ENCODE measurements at places on chromosomes 2 and 18.

- no peak for DNase-seq
These were observed 1661.9 kb upstream of the PIK3C3 start for GRCh38 chr18:40292985-40293710.

DNA sequence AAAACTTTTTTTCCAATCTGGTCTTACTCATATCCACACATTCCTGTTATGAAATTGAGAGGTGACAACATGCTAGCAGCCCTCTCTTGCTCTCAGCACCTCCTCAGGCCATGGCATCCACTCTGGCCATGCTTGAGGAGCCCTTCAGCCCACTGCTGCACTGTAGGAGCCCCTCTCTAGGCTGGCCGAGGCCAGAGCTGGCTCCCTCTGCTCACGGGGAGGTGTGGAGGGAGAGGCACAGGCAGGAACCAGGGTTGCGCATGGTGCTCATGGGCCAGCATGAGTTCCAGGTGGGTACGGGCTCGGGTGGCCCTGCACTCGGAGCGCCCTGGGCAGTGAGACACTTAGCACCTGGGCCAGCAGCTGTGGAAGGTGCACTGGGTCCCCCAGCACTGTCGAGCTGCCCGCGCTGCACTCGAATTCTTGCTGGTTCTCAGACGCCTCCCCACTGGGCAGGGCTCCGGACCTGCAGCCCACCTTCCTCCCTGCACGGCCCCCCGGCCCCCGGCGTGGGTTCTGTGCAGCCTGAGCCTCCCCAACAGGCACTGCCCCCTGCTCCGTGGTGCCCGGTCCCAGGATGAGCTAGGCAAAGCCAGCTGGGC is 1669.6 kb upstream of the CELF4 start:
- no peak for DNase-seq

- no peak for DNase-seq
These were observed 125.7 kb upstream of the FZD5 start for GRCh38 chr2:207895274-207895860.

DNA sequence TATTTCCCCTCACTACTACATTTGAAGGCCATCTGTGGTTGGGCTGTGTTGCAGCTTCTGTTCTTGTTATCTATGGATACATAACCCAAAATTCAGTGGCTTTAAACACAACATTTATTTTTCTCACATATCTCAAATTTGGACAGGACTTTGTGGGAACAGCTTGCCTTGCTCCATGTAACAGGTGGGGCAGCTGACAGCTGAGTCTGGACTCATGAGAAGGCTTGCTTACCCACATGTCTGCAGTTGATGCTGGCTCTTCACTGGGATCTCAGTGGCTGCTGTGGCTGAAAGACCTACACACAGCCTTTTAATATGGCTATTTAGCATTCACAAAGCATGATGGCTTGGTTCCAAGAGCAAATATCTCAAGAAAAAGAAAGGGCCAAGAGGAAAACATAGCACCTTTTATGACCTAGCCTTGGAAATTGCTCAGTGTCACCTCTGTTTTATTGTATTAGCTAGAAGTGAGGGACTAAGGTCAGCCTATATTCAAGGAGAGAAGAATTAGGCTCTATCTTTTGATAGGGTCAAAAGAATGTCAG is 296.8 kb upstream of the ZNF521 start:
- no peak for DNase-seq

GRCh38 chr2:176699098-176699497 is 429.9 kb downstream of the MTX2 start:
- DNase-seq: no peak

- no peak for DNase-seq
These were observed 850.7 kb downstream of the NRXN1 start for GRCh38 chr2:50181212-50181611.

- no peak for DNase-seq
These were observed 14.2 kb downstream of the PMS1 start for GRCh38 chr2:189798312-189799029.

- DNase-seq: no peak
These were observed 66.3 kb downstream of the RND3 start for GRCh38 chr2:150421126-150421651.

- no peak for DNase-seq
These were observed 265.2 kb downstream of the TFCP2L1 start for GRCh38 chr2:121019756-121020155.

DNA sequence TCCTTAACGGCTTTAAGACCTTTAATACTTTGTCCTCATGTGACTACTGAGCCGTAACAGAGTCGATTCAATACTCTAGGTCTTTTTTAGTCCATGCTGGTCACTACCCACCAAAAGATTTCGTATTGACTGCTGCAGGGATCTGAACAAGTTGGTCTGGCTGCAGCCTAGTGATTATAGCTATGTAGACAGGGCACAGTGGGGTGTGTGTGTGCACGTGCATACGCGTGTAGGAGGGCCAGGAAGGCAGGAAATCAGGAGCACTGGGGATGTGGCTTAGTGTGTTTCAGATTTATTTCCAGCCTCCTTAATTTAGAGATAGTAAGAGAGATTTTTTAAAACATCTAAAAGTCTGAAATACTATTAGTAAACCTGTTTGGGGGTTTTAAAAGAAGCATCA is 161.4 kb downstream of the MYO3B start:
- DNase-seq: no peak

GRCh38 chr2:217861334-217861877 is 141.4 kb downstream of the TNS1 start:
- no peak for DNase-seq

DNA sequence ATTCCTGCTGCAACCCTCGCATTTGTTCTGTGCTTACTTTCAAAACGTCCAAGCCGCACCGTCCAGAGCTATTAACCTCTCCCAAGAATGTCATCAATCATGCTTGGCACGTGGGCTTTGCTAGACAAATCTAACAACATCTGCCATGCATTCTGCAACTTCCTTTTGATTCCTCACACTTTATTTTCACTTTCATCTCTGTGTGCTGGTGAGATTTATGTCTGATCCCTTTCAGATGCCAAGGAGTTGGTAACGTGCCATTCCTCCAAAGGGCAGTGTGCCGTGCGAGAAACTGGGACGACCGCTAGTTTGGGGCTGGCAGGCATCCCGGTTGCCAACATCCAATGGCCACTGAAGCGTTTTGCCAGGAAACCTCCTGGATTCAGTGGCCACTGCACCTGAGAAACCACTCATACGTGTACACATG is 230.0 kb upstream of the PARD3B start:
- DNase-seq: no peak

- DNase-seq: no peak
These were observed 6.3 kb downstream of the PJVK start for GRCh38 chr2:178457390-178457886.

GRCh38 chr2:61619561-61619960 is 81.4 kb upstream of the XPO1 start:
- no peak for DNase-seq

GRCh38 chr2:195049372-195050031 is 607.5 kb upstream of the SLC39A10 start:
- DNase-seq: no peak

DNA sequence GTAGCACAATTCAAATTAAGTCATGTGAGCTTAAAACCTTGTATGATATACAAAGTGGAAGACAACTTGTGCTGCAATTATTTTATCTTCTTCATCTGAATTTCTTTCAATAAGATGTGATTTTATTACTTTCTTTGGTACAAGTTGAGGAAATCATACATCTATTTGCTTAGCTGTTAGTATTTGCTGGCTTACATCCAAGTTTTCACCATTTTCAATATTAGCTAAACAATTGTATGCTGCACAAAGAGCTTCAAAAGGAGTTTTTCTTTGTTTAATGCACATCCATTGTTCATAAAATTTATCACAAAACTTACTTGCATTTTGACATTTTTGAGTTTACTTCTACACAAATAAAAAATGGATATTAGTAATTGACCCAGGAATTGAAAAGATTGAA is 40.9 kb downstream of the SCN9A start:
- DNase-seq: no peak

DNA sequence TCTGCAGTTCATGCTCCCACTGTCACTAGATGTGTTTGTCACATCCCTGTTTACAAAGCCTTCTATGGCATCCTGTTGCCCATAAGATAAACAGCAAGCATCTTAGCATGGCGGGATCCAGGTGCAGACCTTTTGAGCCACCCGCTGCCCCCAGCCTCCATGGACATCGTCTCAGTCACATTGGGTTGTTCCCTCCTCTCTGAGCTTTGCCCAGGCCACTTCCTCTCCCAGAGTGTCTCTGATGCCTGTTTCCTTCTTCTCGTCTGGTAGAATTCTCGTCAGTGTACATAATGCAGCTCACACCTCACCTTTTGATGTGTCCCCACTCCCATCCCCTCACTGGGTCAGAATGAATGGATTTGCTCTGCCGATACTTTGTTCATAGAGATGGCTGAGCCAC is 239.0 kb upstream of the APCDD1 start:
- DNase-seq: no peak

GRCh38 chr2:167550448-167550847 is 662.2 kb downstream of the XIRP2 start:
- no peak for DNase-seq

- no peak for DNase-seq
These were observed 9.8 kb downstream of the CD302 start for GRCh38 chr2:159788253-159788652.

GRCh38 chr2:102251042-102251848 is 60.1 kb upstream of the IL1RL1 start:
- DNase-seq: no peak
